Peyer's patch (tissue), 4 donors: ENCODE measurements at places on chromosomes 2 and 18. TPM values are rescaled to one million over a fixed set of nuclear protein-coding genes. Genes with fewer than 3 reads are reported as not detected.

The GALR1 gene
- total RNA-seq = 0.27 TPM

The GAL3ST2 gene
- not detected for total RNA-seq

The UCN gene
- total RNA-seq = 5.2 TPM

The HSPE1 gene
- total RNA-seq = 23.8 TPM

DNA sequence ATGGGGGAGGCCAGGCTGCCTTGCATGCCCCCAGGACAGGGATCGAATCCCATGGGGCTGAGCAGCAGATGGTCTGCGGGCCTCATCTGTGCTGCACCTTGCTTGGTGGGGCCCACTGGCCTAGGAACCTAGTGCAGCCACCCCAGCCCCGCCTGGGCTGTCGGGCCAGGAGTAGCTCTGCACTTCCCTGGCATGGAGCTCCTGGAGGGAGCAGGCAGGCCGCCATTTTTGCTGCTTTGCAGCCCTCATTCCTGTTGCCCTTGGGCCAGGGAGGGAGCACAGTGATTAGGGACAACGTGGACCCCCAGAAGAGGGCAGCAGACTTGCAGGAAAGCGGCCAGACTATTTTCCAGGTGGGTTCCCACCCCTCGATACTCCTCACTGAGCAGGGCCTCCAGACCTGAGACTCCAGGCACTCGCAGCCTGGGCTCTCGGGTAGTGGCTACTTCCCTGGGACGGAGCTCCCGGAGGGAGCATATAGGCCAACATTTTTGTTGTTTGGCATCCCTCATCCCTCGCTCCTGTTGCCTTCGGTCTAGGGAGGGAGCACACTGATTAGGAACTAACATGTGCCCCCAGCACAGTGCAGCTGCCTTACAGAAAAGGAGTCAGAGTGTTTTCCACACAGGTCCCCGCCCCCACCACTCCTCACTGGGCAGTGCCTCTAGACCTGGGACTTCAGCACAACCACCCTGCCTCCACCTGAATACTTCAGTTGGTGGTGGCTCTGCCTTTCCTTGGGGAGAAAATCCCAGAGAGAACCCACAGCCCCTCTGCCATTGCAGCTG is 99.5 kb downstream of the MAIP1 start:
- no peak overlapping the region for H3K4me3 ChIP-seq
- H3K27me3 ChIP-seq = no peaks in the 10 kb centered on the region
- no peak for DNase-seq
- H3K27ac ChIP-seq = no peak overlapping the region
- H3K36me3 ChIP-seq = no peaks in the 10 kb centered on the region

GRCh38 chr2:196275646-196276352 is 104.4 kb upstream of the STK17B start:
- H3K4me3 ChIP-seq = peak overlapping the region; percentile 14
- H3K36me3 ChIP-seq = no peaks in the 10 kb centered on the region
- no peaks in the 10 kb centered on the region for H3K27me3 ChIP-seq
- peak overlapping the region; percentile 87 for H3K27ac ChIP-seq

GRCh38 chr2:39607538-39608262 is 58.0 kb upstream of the TMEM178A start:
- no peak overlapping the region for H3K4me3 ChIP-seq
- no peak for DNase-seq
- no peaks in the 10 kb centered on the region for H3K4me1 ChIP-seq
- no peak overlapping the region for H3K27ac ChIP-seq
- no peaks in the 10 kb centered on the region for H3K27me3 ChIP-seq

DNA sequence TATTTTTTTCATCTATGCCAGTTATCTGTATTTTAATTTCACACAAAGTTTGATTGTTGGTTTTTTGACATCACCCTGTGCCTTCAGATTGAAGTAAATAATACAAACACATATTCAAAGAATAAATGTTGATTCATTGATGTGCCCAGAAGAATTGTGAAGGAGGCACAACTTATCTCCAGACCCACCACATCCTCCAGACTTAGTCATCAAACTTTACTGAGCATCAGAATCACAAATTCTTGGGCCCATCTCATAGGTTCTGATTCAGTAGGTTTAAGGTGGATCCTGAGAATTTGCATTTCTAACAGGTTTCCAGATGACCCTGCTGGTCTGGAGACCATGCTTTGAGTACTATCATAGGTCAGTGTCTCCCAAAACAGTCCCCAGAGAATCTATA is 82.8 kb upstream of the PIK3C3 start:
- no peak overlapping the region for H3K27ac ChIP-seq
- no peaks in the 10 kb centered on the region for H3K36me3 ChIP-seq
- DNase-seq = no peak
- H3K27me3 ChIP-seq = no peaks in the 10 kb centered on the region

GRCh38 chr2:72576861-72577260 is 249.0 kb downstream of the EXOC6B start:
- H3K4me3 ChIP-seq = no peak overlapping the region
- no peaks in the 10 kb centered on the region for H3K27me3 ChIP-seq
- H3K27ac ChIP-seq = no peak overlapping the region
- H3K4me1 ChIP-seq = no peaks in the 10 kb centered on the region
- no peak for DNase-seq
- H3K36me3 ChIP-seq = no peaks in the 10 kb centered on the region

- no peak for DNase-seq
- H3K27ac ChIP-seq = no peak overlapping the region
- H3K4me3 ChIP-seq = no peak overlapping the region
- no peaks in the 10 kb centered on the region for H3K27me3 ChIP-seq
Measured at GRCh38 chr2:69054431-69054830, 41.5 kb downstream of the ANTXR1 start.

GRCh38 chr18:45820106-45820745 is 5.2 kb upstream of the SIGLEC15 start:
- H3K27me3 ChIP-seq = no peaks in the 10 kb centered on the region
- H3K36me3 ChIP-seq = no peaks in the 10 kb centered on the region
- H3K4me3 ChIP-seq = no peak overlapping the region
- H3K27ac ChIP-seq = no peak overlapping the region
- DNase-seq = no peak

- H3K27ac ChIP-seq = no peak overlapping the region
- no peaks in the 10 kb centered on the region for H3K27me3 ChIP-seq
- no peaks in the 10 kb centered on the region for H3K36me3 ChIP-seq
- DNase-seq = peak; percentile 69
- no peaks in the 10 kb centered on the region for H3K4me1 ChIP-seq
Measured at GRCh38 chr2:230589497-230590015, 123.1 kb upstream of the CAB39 start.

DNA sequence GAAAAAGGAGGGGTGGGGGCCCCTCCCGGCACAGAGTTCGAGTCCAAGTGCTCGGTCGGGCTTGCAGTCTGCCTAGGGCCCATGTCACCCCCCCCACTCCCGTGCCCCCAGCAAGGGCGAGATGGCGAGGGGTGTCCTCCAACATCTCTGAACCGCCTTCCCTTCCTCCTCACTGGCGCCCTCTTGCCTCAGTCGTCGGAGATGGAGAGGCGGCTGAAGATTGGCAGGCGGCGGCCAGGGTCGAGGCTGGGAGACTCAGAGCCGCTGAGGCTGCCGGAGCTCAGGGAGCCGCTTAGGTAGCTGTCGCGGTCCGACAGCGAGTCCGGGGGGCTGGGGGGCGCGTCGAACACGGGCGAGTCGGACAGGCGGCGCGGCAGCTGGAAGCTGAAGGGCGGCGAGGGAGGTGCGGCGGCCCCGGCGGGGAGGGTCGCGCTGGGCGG is 2.3 kb downstream of the ZFP36L2 start:
- peaks cover 37% of the 10 kb centered on the region for H3K36me3 ChIP-seq
- H3K27ac ChIP-seq = peak overlapping the region; percentile 100
- no peaks in the 10 kb centered on the region for H3K27me3 ChIP-seq
- H3K4me1 ChIP-seq = peaks cover 2% of the 10 kb centered on the region
- H3K4me3 ChIP-seq = peak overlapping the region; percentile 95

- H3K36me3 ChIP-seq = no peaks in the 10 kb centered on the region
- no peak overlapping the region for H3K4me3 ChIP-seq
- H3K27me3 ChIP-seq = no peaks in the 10 kb centered on the region
- no peaks in the 10 kb centered on the region for H3K4me1 ChIP-seq
Measured at GRCh38 chr2:103875131-103875530, 978.8 kb upstream of the POU3F3 start.

GRCh38 chr2:123953846-123954245 is 71.2 kb upstream of the CNTNAP5 start:
- H3K27ac ChIP-seq = no peak overlapping the region
- no peaks in the 10 kb centered on the region for H3K4me1 ChIP-seq
- no peak overlapping the region for H3K4me3 ChIP-seq
- no peak for DNase-seq

DNA sequence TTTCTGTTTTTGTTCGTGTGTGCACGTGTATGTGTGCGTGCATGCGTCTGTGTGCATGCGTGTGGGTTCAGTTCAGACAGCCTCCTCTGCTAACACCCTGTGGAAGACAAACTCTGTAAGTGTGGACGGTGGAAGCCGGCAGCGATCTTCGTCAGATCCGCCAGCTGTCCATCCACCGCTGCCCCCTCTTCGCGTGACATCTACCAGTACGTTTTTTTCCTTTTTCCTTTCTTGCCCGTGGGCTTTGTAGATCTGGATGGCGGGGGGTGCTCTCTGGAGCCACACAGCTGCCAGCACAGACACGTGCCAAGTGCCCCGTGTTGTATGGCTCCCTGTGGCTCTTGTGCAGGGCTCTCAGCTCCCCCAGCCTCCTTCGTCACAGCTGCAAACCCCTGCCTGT is 32.3 kb downstream of the ITGB1BP1 start:
- H3K27me3 ChIP-seq = no peaks in the 10 kb centered on the region
- H3K4me3 ChIP-seq = no peak overlapping the region
- DNase-seq = no peak
- H3K36me3 ChIP-seq = peaks cover 56% of the 10 kb centered on the region
- H3K27ac ChIP-seq = no peak overlapping the region

GRCh38 chr2:229901819-229902218 is 20.0 kb downstream of the TRIP12 start:
- DNase-seq = no peak
- no peaks in the 10 kb centered on the region for H3K36me3 ChIP-seq
- no peak overlapping the region for H3K4me3 ChIP-seq
- no peaks in the 10 kb centered on the region for H3K4me1 ChIP-seq
- no peaks in the 10 kb centered on the region for H3K27me3 ChIP-seq
- no peak overlapping the region for H3K27ac ChIP-seq

DNA sequence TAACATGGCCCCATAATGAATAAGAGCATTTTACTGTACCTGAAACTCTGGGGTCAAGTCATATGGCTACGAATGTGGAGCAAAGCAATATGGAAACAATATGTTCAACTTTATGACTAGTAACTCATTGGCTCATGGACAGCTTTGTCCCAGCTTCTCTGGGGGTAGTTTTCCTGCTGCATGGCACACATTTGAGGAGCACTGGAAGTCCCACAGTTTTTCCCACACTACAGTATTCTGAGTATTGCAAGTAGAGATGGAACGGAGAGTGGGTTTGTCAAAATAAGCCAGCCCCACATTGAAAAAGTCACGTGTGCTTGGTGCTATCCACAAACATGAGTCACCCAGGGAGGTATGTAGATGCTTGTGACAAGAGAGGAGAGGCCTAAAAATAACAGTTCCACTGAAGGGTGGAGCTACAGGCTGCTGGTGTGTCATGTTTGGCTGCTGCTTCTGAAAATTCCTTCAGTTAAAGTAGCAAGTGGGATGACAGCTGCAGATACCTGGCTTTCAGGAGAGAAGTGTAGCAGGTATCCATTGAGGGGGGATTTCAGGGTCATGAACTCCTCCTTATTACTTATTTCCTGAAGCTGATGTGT is 48.2 kb upstream of the CTAGE1 start:
- no peaks in the 10 kb centered on the region for H3K27me3 ChIP-seq
- peaks cover 29% of the 10 kb centered on the region for H3K4me1 ChIP-seq
- H3K4me3 ChIP-seq = no peak overlapping the region
- H3K27ac ChIP-seq = no peak overlapping the region
- no peak for DNase-seq
- no peaks in the 10 kb centered on the region for H3K36me3 ChIP-seq

GRCh38 chr2:136171223-136171622 is 53.3 kb upstream of the CXCR4 start:
- H3K4me3 ChIP-seq = no peak overlapping the region
- no peak for DNase-seq
- no peak overlapping the region for H3K27ac ChIP-seq
- no peaks in the 10 kb centered on the region for H3K36me3 ChIP-seq
- no peaks in the 10 kb centered on the region for H3K4me1 ChIP-seq

- no peaks in the 10 kb centered on the region for H3K4me1 ChIP-seq
- H3K27me3 ChIP-seq = no peaks in the 10 kb centered on the region
- H3K27ac ChIP-seq = no peak overlapping the region
- no peaks in the 10 kb centered on the region for H3K36me3 ChIP-seq
- H3K4me3 ChIP-seq = no peak overlapping the region
Measured at GRCh38 chr18:39375066-39375465, 1809.5 kb upstream of the CELF4 start.
